Right ventricle myocardium superior (tissue), 1 donor: ENCODE measurements at places on chromosomes 11 and 22.

- no peak for DNase-seq
These were observed 24.9 kb downstream of the CD44 start for GRCh38 chr11:35163702-35164496.

- DNase-seq, result no peak
These were observed 20.2 kb upstream of the TREH start for GRCh38 chr11:118699506-118700220.

- no peak for DNase-seq
These were observed 7.1 kb downstream of the ACAD8 start for GRCh38 chr11:134260503-134260902.

DNA sequence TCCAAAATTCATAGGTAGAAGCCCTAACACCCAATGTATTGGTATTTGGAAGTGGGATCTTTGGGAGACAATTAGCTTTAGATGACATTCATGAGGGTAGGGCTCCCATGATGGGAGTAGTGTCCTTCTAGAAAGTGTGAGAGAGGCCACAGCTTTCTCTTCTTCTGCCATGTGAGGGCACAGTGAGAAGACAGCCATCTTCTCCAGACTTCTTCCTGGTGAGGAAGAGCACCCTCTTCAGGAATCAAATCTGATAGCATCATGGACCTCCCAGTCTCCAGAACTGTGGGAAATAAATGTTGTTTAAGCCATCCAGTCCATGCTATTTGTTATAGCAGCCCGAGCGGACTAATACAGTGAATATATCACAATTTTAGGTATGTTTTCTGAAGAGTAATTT lies 96.9 kb downstream of the CNTN5 start:
- DNase-seq, result no peak

- no peak for DNase-seq
These were observed 2.3 kb downstream of the CCDC85B start for GRCh38 chr11:65892661-65893317.

DNA sequence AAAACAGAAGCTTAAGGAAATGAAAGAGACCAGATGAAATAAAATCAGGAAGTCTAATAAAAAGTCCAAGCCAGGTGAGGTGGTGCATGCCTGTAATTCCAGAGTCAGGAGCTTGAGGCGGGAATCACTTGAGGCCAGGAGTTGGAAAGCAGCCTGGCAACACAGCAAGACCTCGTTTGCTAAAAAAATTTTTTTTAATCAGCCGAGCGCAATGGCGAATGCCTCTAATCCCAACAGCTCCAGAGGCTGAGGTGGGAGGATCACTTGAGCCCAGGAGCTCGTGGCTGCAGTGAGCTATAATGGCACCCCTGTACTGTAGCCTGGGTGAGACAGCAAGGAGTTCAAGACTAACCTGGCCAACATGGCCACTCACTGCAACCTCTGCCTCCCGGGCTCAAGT lies 8.0 kb downstream of the RAB6A start:
- no peak for DNase-seq

- peak; percentile 16 for DNase-seq
These were observed 7.2 kb downstream of the LTO1 start for GRCh38 chr11:69667619-69668604.

DNA sequence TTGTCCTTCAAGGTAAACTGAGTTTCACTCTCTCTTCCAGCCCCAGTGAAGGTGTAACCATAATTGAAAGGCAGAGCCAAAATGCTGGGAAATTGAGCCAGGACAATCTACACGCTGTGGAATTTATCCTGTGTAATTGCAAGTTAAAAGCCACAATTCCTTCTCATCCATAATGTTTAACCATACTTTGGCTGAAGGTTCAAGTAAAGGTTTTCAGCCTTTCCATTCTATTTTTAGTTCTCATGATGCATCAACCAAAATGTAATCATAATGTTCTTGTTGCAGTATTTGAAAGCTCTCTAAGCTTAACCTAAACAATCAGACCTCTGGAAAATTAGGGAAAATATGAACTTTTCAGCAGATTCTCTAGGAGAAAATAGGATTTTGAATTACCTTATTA lies 14.0 kb upstream of the ARHGAP42 start:
- no peak for DNase-seq

DNA sequence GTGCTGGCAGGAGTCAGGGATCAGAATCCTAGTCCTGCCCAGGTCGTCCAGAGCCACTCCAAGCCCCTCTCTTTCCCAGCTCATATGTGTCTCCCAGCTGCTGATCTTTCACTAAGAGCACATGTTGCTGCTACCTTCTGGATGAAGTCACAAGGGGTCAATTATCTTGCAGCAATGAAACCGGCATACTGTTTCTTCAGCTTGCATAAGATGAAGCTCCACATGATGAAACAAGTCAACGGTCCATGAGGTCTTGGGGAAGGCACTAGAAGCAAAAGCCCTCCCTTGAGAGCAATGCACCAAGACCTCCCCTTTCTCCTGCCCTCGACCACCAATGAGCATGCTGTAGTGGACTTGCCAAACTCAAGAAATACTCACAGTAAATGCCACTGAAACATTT lies 148.9 kb downstream of the TENM4 start:
- no peak for DNase-seq

- no peak for DNase-seq
These were observed 185.5 kb downstream of the CTTN start for GRCh38 chr11:70583781-70584218.

DNA sequence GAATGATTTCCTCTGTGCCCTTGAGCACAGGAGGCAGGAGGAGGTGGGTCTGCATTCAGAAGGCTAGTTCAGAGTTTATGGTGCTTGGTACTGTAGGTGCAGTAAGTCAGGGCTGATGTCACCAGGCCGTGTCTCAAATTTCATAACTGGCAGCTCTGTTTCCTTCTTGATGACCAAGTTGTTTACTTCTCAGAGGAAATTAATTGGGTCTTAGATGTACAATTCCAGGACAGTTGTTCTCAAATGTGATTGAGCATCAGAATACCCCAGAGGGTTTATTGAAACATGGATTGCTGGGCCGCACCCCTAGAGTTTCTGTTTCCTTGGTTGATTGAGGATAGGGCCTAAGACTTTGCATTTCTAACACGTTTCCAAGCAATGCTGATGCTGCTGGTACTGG lies 6.2 kb downstream of the AMOTL1 start:
- DNase-seq, result no peak

DNA sequence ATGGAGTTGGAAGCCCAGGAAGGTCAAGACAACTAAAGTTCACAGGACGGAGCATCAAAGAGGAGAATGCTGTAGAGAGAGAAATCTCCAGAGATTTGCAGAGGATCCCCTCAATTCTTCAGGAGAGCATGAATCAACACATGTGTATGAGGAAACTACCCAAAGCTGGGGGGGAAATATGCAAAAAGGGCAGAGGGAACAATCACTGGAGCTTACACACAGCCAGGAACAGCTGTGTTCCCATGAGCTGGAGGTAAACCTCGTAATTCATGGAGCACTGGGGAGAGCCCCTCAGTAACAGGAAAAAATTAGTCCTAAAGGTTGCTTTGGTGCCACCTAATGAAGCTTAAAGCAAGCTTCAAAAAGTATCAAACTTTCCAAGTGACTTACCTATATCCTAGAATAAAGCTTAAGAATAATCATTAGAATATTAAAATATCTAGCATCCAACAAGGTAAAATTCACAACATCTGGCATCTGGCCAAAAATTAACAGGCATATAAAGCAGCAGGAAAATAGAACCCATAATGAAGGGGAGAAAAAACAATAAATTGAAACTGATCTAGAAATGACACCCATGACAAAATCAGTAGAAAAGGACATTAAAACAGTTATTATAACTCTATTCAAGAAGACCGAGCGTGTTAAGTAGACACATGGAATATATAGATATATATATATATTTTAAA lies 134.2 kb downstream of the STK33 start:
- DNase-seq, result no peak

DNA sequence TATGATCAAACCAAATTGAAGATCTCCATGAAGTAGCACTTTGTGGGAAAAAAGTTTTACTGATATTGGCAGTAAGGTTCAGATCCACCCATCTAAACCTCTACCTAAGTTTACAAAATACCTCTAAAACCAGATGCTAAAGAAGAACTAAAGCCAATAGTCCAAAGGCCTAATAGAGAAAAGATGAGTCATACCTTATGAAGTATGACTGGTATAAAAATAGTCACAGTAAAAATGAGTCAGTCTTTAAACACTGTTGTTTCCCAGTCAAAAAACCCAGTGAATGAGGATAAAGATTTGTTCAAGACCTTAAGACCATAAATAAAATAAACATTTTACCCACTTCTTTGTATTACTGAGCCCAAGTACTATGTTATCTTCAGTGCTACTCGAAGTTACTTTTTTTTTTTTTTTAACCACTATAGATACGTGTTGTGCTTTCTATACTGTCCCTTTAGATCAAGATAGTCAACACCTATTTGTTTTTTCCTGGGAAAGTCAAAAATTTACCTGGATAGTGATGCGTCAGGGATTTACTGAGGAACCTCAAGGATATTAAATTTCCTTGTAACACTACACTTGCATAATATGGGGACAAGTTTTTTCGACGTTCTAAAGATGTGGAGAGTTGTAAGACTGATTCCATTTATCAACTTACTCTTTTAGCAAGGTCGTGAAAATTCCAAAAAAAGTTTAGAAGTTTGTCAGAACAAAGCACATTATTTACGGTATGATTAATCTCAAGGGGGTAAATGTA lies 87.3 kb downstream of the CCDC73 start:
- DNase-seq, result no peak

GRCh38 chr22:46522797-46523196 lies 14.6 kb downstream of the CELSR1 start:
- DNase-seq, result no peak

DNA sequence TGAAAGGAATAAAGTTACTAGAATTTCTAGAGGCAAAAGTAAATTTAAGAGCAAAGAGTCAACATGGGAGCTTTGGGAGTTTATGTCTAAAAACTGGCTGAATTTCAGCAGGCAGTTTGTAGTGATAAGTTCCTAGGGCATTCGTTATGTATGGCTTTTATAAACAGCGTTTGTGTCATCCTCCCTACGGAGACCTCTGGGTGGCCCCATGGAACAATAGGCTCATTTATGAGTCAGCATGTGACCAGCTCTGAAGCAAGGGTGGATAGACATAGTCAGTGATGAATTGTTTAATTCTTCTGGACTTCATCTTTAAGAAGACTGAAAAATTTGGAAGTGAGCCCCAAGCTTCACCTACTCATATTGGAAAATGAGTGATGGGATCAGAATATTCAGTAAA lies 37.1 kb downstream of the SVIP start:
- DNase-seq, result no peak

DNA sequence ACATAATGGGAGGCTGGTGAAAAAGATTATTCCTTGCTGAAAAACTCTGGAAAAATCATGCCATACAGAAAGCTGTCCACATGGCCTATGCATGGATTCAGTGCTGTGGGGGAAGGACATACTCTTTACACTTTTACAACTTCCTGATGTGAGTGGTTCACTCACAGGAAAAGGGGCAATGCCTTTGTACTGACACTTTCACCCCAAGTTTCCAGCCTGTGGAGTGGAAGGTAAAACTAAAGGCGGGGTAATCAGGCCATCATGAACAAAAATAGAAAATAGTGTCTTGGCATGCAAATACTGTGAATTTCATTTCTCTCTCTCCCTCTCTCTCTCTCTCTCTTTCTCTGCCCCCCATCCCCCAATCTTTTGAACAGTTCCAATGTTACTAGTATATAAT lies 281.8 kb downstream of the ETS1 start:
- no peak for DNase-seq

DNA sequence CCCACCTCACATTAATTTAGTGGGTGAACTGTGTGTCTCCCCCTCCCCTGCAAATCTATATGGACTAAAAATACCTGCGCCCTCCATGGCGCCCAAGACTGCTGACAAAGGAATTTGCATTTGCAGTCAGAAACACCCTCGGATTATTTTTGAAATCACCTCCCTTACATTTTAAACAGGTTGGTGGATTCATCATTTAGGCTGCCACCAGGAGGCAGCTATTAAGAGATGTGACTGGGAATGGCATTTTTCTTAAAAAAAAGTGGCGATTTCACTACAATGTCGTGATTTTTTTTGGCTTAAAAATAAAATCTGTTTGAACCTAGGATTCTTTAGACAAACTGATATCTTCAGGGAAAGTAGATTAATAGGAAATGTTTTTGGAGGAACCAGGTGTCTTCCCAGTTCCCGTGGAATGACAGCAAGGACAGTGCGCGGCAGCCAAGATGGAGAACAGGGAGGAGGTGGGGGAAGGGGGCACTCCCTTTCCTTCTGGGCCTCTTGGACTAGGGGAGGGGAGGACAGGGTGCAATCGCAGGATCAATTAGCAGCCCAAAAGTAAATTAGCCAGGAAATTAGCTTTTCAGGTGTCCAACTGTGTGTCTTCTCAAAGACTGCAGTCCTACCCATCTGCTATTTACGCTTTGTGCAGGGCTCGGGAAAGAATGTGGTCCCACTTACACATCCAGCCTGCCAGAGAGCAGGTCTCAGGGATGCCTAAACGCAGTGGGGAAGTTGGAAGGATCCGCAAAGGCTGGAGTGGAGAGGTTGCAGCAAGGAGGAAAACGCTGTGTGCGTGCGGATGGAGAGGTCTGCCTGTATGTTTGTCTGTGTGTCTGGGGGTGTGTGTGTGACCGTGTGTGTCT lies 496.4 kb downstream of the NTM start:
- no peak for DNase-seq

GRCh38 chr11:44824300-44824704 lies 97.5 kb downstream of the TSPAN18 start:
- DNase-seq, result no peak

GRCh38 chr11:75281469-75282095 lies 41.0 kb downstream of the TPBGL start:
- peak; percentile 17 for DNase-seq

DNA sequence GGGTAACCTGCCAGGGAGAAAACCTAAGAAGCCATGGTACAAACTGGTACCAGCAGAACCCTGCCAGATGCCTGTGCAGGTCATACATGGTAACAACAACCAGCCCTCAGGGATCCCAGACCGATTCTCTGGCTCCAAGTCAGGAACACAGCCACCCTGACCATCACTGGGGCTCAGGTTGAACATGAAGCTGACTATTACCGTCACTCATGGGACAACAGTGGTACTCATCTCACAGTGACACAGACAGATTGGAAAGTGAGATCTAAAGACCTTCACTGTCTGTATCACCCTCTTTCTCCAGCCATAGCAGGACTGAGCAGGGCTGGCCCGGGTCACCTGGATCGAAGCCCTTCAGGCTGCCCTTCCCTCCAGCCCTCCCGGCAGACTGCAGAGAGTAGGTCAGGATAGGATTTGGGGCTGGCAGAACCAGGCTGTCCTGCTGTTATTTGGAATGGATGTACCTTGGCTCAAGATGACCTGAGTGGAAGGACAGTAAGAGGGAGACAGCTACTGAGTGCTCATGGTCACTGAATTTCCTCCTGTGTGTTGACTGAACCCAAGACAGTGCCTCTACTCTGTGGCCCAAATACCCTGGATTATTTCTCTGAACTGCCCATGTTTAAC lies 94.7 kb downstream of the GGTLC2 start:
- DNase-seq, result no peak

- peak; percentile 40 for DNase-seq
These were observed 91.3 kb upstream of the KCNQ1OT1 start for GRCh38 chr11:2791139-2791520.
